ENCODE measurements at places on chromosomes 4 and X.

DNA sequence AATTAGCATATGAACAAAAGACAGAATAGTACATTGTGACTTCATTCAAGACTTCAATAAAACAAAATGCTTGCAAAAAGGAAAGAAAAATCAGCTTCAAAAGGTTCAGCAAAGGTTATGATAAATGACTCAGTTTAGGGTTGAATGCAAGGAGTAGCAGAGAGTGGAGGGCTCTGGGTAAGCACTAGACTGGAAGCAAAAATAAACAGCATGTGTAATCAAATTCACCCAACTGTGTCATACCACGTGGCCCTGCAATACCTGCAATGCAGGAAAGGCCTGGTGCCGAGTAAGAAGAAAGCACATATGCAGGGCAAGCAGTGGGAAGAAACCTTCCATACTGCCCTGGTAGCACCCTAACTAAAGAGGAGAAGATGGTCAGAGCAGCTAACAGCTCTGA, 88.7 kb downstream of the ATP11C start:
- no peak for DNase-seq

DNA sequence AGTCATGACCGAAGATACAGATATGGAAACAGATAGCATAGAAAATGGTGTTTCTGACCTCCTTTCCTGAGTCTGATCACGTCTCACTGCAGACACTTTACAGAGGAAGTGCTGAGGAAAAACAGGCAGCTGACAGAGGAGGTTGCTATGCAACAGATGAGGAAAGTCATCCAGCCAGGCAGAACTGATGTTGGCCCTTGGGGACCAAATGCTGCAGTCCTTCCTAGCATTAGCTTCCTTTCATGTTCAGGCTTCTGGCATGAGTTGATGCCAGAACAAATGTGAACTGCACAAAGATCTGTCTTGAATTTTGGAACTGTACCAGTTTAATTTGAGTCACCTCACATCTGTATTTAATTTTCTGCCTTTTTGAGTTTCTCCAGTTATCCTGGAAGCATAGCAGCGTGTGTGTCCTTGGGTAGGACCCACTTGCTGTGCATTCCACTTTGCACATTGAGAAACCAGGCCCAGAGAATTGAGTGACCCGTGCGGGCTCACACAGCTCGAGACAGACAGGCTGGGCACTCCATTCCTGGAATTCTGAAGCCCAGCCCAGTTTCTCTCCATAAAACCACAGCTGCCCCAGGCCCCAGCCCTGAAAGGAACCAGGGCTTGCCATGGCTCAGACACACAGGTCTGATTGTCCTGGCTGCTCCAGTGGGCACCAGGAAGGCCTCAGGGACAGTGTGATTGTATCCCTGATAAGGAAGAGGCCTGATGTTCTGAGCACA, 1.4 kb upstream of the MAGED1 start:
- no peak for DNase-seq

- no peak for DNase-seq
Measured at GRCh38 chr4:8419222-8420041, 21.1 kb downstream of the ACOX3 start.

DNA sequence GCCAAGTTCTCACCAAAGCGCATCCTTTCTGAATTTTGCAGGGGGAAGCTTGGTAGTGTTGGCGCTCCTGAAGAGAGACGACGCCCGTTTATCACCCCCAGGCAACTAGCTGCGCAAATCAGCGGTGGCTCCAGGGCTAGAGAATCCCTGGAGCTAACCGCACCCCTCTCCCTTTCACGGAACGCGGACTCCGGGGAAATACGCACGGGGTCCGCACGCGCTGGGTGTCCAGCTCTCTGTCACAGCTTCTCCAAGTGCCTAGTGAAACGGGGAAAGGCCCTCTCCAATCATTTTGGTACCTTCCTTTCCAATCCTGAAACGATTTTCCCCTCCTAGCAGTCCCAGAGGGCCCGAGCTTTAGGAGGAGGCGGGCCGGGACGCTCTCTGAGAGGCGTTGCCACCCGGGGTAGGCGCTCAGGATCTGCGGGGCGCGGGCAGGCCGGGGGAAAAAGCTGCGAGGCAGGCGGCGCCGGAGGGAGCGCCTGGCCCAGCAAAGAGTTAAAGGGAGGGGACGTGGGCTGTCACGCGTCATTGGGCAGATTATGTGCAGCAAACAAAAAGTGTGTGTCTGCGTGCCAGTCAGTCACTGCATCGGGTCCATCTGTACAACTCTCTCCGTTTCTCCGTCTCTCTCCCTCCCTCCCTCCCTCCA, at the start of gene PRDM8:
PRDM8 (plus strand) TSS at position 582 of the 652 bp plus-strand sequence. CDS start 2,578 bp downstream, outside the sequence.
- DNase-seq: no peak

Data from renal cortex interstitium (tissue), 15 donors.